Activated CD8-positive, alpha-beta memory T cell treated with anti-CD3 and anti-CD28 coated beads for 48 hours (primary cell): ENCODE measurements at places on chromosomes 16 and 17.

GRCh38 chr17:78672005-78672404, 94.8 kb upstream of the DNAH17 start:
- no peak for DNase-seq

- no peak for DNase-seq
These were observed 1.8 kb downstream of the BTBD17 start for GRCh38 chr17:74359916-74360315.

GRCh38 chr17:50774225-50774803, 7.0 kb upstream of the ANKRD40CL start:
- DNase-seq: no peak

DNA sequence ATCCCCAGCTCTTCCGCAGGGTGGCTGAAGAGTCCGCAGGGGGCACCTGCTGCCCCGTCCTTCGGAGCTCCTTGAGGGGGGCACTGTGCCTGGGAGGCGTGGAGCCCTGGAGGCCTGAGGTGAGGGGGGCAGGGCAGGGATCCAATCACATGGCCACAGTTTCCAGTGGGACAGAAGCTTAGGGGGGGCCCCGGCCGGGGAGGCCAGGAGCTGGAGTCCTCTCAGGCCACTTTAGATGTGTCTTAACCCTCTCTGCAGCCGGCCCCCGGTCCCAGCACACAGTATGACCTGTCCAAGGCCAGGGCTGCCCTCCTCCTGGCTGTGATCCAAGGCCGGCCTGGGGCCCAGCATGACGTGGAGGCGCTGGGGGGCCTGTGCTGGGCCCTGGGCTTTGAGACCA, 10.8 kb downstream of the ZNF213 start:
- DNase-seq: no peak

DNA sequence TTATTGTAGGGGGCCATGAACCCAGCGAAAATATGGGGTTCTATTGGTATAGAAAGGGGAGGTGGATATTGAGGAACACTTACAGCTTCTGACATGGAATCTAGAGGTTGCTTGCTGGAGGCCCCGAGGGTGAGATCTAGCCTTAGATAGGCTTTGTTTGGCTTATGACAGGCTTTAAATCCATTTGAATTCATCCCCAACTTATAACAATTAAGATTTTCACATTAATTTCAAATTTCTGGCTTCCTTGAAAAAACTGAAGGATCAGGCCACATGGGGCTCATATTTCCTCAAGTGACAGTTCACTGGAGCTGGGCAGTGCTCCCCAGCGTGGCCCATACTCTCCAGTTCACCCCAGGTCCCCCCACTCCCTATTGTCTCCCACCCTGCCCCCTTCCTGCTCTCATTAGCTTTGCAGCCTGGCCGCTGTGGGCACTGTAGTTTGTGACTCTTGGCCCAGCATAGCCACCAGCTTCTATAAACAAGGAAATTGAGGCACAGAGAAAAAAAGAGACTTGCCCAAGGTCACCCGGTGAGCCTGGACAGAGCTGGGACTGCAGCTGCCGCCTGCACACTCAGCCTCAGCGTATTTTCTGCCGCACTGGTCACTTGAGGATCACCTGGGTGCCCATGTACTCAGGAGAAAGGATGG, 19.8 kb upstream of the ADGRG1 start:
- DNase-seq: no peak

DNA sequence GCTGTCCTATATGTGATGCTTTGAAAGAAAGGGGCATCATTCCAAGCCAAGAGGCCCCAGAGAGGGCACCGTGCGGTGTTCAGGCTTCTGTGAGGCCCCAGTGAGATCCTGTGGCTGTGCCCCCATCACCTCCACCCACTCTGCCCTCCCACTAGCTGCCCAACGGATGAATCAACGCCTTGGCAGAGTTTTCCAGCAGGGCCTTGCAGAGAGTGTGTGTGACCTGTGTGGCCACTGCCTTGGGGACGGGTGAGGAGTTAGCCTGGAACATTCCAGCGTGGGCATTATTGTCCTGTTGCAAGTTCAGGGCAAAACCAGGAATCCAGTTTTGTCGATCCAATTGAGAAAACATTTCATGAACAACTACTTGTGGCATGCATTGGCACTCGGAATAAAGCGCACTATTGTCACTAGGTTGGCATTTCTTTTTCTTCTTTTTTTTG, 53.7 kb downstream of the SF3B3 start:
- no peak for DNase-seq
